Testis (tissue), 5 donors: ENCODE measurements at places on chromosomes 1 and 21.

DNA sequence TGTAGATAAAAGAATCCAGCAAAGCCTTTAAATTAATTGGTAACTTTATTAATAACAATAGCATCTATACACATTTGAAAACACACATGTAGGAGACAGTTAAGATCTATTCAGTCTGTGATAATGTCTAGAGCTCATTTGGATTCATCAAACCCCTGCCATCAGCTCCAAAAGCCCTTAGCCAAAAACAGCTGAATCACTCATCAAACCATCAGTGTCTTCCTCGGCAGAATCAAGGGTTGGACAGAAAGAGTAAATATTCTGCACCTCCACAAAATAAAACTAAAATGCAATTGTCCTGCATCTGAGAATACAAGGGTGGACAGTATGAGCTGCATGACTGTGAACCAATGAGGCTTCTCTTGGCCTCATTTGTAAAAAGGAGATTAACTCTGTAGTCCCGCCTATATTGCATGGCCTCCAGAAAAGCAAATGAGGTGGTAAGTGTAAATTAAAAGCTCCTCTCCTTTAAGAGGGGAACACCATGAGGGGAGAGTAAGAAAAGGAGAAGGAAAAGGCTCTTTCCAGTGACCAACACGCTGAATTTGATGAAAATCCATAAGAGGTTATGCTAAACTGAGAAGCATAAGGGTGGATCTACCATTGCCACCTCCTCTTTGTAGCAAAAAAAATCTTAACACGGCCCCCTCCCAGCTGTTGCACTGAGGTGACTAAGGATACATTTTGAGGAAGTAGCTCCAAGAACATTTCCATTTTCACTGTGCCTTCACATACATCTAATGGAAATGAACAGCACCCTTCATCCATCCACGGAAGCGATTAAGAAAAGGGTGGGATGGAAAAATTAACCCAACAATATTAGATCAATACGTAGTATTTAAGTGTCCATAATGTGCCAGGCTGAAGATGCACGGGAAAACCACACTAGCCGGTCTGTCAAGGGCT is 14.7 kb upstream of the BOLA1 start:
- DNase-seq, result no peak

GRCh38 chr1:6612641-6613360 is 730 bp upstream of the PHF13 start:
- peak; percentile 59 for DNase-seq

- no peak for DNase-seq
These were observed 528.6 kb downstream of the NEGR1 start for GRCh38 chr1:71753746-71754145.

- DNase-seq, result no peak
These were observed 860.8 kb downstream of the BRINP3 start for GRCh38 chr1:189616893-189617292.

GRCh38 chr1:90480271-90480835 is 236.7 kb downstream of the BARHL2 start:
- DNase-seq, result no peak

DNA sequence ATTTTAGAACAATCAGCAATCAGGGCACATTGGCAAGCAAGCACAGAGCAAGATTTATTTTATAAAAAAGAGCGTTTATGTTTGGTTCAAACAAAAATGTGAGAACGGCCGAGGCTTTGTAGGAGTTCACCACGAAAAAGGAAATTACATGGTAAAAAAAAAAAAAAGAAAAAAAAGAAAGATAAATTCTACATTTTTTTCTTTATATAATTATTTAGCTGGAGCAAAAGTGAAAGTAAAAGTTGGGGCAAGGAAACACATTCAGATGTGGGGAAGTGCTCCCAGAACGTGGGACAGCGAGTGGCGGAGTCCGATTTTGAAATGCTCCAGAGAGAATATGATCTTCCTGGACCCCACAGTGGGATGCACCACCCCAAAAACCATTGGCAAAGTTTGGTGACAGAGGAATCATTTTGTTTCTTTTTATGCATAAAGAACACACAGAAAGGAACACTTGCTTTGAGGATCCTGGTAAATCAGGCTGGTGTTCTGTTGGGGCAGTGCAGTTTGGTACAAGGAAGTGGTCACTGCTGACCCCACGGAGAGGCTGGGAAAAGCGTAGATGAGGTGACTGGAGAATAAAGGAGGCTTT is 16.3 kb upstream of the ATP5PO start:
- DNase-seq, result no peak

- DNase-seq, result no peak
These were observed 28.6 kb upstream of the PLCH2 start for GRCh38 chr1:2447276-2448097.

DNA sequence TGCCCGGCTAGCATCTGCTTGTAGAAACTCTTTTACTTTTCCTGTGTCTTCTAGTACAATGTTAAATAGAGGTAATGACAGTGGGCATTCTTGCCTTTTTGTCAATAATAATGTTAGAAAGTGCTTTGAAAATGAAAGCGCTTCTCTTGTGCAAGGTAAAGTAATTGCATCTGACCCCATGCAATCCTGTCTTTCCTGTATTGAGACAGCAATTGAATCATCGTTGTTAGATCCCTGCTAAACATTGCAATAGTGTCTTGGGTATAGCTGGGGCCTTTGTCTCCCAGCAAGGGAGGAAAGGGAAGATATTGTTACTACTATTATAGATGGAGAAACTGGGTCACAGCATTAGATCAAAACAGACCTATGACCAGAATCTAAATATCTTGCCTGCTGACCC is 80.9 kb downstream of the TLR5 start:
- no peak for DNase-seq

GRCh38 chr1:91151702-91152101 is 129.9 kb upstream of the ZNF644 start:
- no peak for DNase-seq

GRCh38 chr1:183165456-183165855 is 20.6 kb upstream of the LAMC2 start:
- DNase-seq, result no peak

GRCh38 chr1:247456914-247457639 is 827 bp downstream of the OR2B11 start:
- no peak for DNase-seq

- DNase-seq, result no peak
These were observed 19.9 kb upstream of the UBE2U start for GRCh38 chr1:64183395-64184002.

DNA sequence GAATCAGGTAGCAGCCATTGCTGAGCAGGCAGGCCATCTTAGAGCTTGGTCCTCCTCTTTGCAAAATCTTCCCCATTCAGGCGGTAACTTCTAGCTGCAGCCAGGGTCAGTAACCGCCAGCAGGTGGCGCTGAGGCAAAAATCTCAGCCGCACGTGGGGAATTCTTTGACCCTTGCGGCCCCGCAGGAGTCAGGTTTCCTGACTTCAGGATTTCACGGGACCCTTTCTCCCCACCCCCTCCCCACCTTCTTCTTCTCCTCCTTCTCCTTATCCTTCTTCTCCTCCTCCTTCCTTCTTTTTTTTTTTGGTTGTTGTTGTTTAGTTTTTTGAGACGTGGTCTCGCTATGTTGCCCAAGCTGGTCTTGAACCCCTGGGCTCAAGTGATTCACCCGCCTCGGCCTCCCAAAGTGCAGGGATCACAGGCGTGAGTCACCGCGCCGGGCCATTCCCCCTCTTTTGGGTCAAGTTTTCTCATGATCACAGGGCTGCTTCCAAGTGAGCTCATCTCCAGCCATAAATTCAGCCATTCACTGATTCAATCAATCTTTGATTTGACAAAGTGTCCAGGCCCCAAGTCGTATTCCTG is 33.4 kb upstream of the TENT5B start:
- DNase-seq, result peak; percentile 73

GRCh38 chr1:118429856-118430255 is 244.8 kb upstream of the SPAG17 start:
- DNase-seq, result no peak

- no peak for DNase-seq
These were observed 51.9 kb downstream of the SYT2 start for GRCh38 chr1:202658251-202658759.

DNA sequence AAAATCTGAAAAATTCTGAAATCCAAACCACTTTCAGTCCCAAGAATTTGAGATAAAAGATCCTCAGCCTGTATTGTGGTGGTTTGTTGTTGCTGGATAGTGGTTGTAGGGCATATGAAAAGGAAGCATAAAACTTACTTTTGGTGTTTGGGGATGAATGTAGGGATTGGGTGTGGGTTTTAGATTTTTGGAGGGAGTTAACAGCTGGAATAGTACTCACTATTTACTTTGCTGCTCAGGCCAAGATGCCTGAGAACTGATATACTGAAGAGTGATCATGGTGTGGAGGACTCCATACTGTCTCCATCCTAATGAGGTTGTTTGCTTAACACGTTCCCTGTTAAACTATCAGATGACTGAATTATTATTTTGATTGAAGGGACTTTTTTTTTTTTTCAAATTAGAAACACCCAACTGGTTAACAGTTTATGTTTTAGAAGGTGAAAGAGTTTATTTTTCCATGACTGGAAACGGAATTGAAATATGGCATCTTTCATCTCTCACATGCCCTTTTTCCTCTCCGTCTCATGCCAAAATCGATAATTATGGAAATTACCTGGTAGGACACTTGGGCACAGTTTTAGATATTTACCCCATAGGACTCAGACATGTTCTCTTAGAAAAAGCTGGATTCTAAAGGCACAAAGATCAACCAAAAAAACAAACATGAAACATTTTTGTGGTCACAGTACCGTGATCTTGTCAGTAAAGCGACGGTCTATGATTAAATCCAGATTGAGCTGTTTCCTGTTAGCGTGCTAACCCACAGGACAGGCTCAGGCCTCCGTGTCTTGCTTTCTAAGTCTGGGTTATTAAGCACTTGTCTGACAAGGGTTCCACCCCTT is 37.3 kb downstream of the RGL1 start:
- no peak for DNase-seq

DNA sequence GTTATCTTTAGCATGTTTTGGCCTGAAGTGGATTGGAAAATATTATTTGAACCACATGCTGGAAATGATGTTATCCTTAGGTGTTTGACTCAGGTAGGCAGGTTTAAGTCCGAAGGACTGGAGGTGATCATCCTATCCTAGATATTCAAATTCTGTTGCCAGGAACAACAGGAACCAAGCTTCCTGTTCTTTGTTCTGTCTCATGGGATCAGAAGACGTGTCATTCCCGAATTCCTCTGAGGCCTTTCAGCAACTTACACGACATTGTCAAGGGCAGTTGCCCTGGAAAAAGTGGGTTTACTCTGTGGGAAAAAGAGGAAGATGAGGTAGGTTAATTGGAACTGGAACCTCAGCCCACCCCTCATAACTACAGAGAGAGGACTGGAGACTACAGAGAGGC is 36.6 kb downstream of the SLAMF6 start:
- DNase-seq, result no peak

GRCh38 chr1:247322849-247323586 is 8.6 kb downstream of the ZNF496 start:
- no peak for DNase-seq

GRCh38 chr1:21913763-21914162 is 23.3 kb downstream of the HSPG2 start:
- DNase-seq, result no peak

DNA sequence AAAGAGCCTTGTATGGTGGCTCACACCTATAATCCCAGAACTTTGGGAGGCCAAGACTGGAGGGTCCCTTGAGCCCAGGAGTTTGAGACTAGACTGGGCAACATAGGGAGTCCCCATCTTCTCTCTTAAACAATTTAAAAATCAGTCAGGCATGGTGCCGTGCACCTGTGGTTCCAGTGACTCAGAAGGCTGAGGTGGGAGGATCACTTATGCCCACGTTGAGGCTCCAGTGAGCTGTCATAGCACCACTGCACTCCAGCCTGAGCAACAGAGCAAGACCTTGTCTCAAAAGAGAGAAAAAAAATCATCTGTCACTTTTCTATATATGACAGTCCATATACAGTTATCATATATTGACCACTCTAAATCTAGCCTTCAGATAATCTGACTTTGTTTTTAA is 658.3 kb downstream of the LTN1 start:
- DNase-seq, result no peak

- DNase-seq, result no peak
These were observed 31.7 kb upstream of the DMRTA2 start for GRCh38 chr1:50454911-50455310.

DNA sequence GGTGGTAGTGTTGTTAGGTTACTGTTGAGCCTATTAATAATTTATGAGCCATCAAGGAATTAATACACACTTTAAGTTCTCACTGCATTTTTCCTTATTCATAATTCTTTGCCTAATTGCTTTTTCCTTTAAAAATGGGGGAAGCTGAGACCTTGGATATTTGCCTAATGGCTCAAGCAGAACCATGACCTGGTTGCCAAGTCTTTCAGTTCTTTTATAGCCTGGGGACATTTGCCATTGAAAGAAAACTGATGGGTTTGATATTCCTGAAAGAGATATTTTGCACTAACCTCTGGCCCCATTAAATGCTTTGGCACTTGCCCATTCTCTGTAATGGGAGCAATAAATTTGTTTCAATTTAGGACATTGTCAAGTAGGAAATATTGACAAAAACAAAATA is 18.5 kb upstream of the LRRC53 start:
- no peak for DNase-seq
